Keratinocyte (primary cell): ENCODE measurements at places on chromosomes 12 and 14.
A peak's percentile ranks its signal among the peaks of the same experiment; 100 is the strongest.

- no peaks in the 10 kb centered on the region for H3K4me1 ChIP-seq
- no peaks in the 10 kb centered on the region for H3K36me3 ChIP-seq
- no peak overlapping the region for H3K27ac ChIP-seq
These were observed 530.0 kb downstream of the BCL11B start for GRCh38 chr14:98742001-98742400.

- H3K4me1 ChIP-seq: no peaks in the 10 kb centered on the region
- H3K27ac ChIP-seq: no peak overlapping the region
- peaks cover 30% of the 10 kb centered on the region for H3K27me3 ChIP-seq
- DNase-seq: no peak
- no peak overlapping the region for H3K4me3 ChIP-seq
These were observed 958 bp downstream of the RTN1 start for GRCh38 chr14:59869381-59870255.

- no peak for DNase-seq
- peaks cover 34% of the 10 kb centered on the region for H3K27me3 ChIP-seq
- H3K27ac ChIP-seq: no peak overlapping the region
- no peaks in the 10 kb centered on the region for H3K36me3 ChIP-seq
These were observed 1.5 kb downstream of the AMN start for GRCh38 chr14:102923925-102924486.

- peaks cover 52% of the 10 kb centered on the region for H3K4me1 ChIP-seq
- peak overlapping the region; percentile 57 for H3K27ac ChIP-seq
- peak overlapping the region; percentile 67 for H3K4me3 ChIP-seq
- no peaks in the 10 kb centered on the region for H3K27me3 ChIP-seq
These were observed 1.4 kb downstream of the KTN1 start for GRCh38 chr14:55581342-55581771.

DNA sequence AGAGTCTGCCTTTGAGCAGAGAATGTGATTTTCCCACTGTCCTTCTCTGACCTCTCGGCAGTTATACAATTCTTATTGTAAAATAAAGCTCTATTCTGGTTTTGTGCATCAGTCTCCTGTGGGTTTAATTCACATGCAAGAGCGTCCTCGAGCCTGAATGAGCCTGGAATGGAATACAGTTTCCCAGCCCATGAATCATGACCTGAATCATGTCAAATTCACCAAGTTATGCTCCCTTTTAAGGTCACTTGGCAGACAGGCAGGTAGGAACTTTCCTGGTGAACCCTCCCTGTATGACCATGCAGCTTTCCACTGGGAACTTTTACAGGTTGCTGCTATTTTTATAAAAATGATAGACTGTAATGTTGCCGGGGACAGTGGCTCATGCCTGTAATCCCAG lies 41.7 kb downstream of the BICD1 start:
- no peaks in the 10 kb centered on the region for H3K36me3 ChIP-seq
- no peaks in the 10 kb centered on the region for H3K27me3 ChIP-seq
- DNase-seq: no peak

DNA sequence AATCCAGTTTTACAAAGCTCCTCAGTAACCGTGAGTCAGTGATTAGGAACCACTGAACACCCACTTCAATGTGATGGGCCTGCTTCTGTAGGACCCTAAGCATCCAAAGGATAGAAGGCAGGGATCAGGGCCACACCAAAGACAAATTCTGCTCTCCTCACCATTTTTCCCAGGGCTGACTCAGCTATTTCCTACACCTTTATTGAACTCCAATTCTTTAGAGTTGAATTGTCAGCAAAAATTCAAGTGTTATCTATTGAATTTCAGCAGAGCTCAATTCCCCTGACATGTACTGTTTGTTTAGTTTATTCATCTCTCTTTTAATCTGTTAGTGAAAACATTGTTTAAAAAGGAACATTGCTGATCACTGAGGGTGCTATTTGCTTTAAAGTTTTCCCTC lies 457.7 kb upstream of the TMPO start:
- no peaks in the 10 kb centered on the region for H3K36me3 ChIP-seq
- no peak overlapping the region for H3K27ac ChIP-seq
- no peaks in the 10 kb centered on the region for H3K27me3 ChIP-seq

GRCh38 chr12:92977326-92977725 lies 48.2 kb upstream of the EEA1 start:
- no peak overlapping the region for H3K27ac ChIP-seq
- no peak for DNase-seq
- peaks cover 15% of the 10 kb centered on the region for H3K4me1 ChIP-seq
- no peak overlapping the region for H3K4me3 ChIP-seq
- no peaks in the 10 kb centered on the region for H3K36me3 ChIP-seq
- no peaks in the 10 kb centered on the region for H3K27me3 ChIP-seq

GRCh38 chr12:96248136-96248931 lies 54.2 kb downstream of the ELK3 start:
- peaks cover 14% of the 10 kb centered on the region for H3K4me1 ChIP-seq
- peaks cover 56% of the 10 kb centered on the region for H3K36me3 ChIP-seq
- H3K27ac ChIP-seq: no peak overlapping the region
- H3K4me3 ChIP-seq: no peak overlapping the region
- no peaks in the 10 kb centered on the region for H3K27me3 ChIP-seq

GRCh38 chr14:61555056-61555838 lies 140.1 kb upstream of the HIF1A start:
- H3K27me3 ChIP-seq: no peaks in the 10 kb centered on the region
- no peak overlapping the region for H3K27ac ChIP-seq
- no peak for DNase-seq
